ENCODE measurements at places on chromosomes 4 and X.

DNA sequence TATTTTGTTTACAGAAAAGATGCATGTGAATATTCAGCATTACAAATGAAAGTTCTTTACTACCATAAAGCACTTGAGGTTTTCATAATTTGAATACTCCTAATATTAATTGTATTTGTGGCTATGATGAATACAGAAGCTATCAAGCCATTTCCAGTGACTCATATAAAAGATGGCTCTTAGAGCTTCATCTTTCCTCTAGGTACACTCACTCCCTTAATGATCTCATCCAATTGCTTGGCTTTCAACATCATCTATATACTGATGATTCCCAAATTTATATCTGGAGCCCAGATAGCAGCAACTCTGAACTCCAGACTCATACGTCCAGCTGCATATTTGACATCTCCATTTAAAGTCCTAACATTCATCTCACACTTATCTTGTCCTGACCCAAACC is 183.4 kb upstream of the FAM241A start:
- no peak for DNase-seq

- DNase-seq, result no peak
These were observed 754.3 kb upstream of the MAGEB2 start for GRCh38 chrX:29461039-29461438.

DNA sequence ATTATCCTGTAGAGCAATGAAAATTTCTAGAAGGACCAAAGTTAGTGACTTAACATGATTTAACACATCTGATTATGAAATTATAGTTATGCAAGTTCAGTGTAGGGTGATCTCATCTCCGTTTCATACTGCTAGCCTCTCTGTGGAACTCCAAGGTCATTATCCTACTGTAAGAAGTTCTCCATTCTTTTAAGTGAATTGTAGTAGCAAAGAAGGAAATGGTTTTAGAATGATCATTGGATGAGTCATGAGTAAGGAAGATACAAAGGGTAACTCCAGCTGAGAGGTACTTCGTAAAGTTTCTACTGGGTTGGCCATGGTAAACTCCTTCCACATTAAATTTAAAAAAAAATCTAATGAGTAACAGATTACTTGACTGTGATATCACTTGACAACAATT is 215.0 kb upstream of the GIMD1 start:
- no peak for DNase-seq

DNA sequence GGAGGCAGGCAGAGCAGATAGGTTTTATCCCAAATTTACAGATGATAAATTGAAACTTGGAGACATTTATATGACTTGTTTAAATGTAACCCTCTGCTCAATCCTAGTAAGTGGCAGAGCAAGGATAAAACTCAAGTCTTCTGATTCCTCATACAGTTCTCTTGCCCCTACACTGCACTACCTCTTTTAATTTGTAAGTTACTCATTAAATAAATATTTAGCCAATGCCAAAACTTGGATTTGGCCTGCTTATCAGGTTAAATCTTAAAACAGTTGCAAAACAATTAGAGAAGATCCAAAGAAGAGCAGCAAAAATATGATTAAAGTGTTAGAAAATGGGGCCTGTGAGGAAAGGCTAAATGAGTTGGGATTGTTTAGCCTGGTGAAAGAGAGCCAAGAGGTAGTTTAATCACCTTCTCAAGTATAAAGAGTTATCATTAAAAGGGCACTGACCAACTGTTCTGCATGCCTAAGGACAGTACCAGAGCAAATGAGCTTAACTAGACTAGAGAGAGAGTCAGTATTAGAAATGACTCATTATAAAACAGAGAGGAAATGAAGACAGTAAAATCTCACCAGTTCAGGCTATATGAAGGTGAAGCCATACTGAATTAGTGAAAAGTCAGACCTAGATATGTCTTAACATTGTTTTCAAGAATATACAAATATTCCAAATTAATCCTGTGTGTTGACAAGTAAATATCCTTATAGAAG is 146.3 kb downstream of the GRIA3 start:
- no peak for DNase-seq

- DNase-seq, result no peak
These were observed 205.5 kb upstream of the SLIT2 start for GRCh38 chr4:20046179-20046578.

- no peak for DNase-seq
These were observed 346.8 kb downstream of the FSTL5 start for GRCh38 chr4:161816958-161817357.
